ENCODE measurements at places on chromosomes 6 and 20.

DNA sequence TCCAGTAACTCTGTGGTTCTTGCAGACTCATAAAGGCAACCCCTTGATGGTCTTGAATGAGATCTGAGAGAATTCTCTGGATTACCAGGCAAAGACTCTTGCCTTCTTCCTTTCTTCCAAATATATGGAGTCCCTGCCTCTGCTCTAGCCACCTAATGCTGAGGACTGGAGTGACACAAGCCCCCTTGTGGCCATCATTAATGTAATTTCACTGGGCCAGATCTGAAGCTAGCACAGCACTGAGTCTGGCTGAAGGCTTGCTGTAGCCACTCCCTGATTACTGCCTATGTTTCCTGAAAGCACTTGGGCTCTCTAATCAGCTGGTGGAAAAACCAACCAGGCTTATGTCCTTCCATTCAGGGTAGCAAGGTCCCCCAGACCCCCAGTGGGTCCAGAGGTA, 559.3 kb upstream of the IRAK1BP1 start:
- peak; percentile 45 for DNase-seq

- no peak for DNase-seq
These were observed 10.5 kb upstream of the ESR1 start for GRCh38 chr6:151796842-151797530.

GRCh38 chr20:24060851-24061590, 72.4 kb upstream of the GGTLC1 start:
- DNase-seq: no peak

GRCh38 chr20:45857882-45858216, 435 bp downstream of the ZSWIM3 start:
- no peak for DNase-seq

DNA sequence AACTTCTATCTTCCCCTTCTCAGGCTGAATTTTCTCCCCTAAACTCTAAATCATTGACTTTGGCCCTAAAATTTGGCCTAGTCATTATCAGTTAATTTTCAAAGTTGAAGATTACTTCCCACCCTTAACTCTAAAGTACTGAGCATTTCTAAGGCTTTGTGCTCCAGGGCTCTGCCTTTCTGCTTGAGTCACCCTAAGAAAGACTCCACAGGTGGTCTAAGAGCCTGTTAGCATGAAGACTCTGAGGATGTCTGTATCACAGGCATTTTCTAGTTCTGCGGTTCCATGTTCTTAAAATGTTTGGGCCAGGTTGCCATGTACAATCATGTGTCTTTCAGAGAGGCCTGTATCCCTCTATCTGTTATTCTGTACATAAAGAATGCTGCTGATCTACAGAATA, 808.1 kb upstream of the MANEA start:
- no peak for DNase-seq

- peak; percentile 51 for DNase-seq
These were observed 19.2 kb upstream of the SSR1 start for GRCh38 chr6:7332090-7332745.

DNA sequence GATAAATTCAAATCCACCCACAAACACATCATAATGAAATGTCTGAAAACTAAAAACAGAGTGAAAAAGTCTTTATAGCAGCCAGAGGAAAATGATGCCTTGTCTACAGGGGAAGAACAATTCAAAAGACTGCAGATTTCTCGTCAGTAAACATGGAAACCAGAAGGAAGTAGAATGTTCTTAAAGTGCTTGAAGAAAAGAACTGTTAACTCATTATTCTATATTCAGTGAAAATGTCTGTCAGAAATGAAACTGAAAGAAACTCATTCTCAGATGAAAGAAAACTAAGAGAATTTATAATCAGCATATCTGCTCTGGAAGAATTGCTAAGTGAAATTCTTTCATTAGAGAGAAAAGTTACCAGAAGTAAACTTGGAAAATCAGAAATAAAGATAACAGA, 416.1 kb downstream of the TBC1D32 start:
- DNase-seq: no peak

DNA sequence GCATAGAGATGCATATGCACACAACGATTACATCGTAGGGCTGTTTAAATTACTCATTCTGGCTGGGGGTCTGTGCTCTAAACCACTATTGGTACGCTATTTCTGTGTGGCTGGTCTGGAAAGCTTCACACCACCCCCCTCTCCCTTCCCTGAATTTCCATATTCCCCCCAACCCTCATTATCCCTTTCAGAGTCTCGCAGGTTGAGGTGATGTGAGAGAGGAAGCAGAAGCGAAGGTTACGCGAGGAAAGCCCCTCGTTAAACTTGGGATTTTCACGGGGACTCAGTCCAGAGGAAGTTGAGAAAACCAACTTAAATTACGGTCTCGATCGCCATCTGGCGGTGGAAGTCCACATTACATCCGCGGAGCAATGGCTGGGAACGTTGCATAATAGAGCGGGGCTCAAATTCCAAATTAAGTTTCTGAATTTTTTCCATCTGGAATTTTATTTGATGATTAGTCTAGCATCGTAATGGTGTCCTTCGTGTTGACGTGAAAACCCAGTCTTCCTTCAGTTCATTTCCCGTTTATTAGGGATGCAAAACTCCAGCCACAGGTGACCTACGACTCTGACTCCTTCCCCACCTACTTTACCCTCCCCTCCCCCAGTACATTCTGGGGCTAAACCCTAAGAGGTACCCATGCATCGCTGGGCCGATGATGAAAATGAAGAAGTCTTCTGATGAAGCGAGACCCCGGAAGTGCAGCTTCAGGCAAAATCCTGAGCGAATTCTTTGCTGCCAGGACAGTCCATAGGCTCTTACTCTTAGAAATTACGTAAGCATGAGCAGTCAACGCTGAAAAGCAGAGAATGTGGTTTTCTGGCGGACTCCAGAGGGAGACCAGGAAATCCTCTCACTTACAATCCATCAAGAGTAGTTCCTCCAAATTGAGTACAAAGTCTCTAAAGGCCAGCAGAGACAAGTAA, 19.7 kb downstream of the HLA-DOB start:
- peak; percentile 66 for DNase-seq

- DNase-seq: no peak
These were observed 9.0 kb upstream of the RIPPLY2 start for GRCh38 chr6:83844170-83844569.

- peak; percentile 76 for DNase-seq
These were observed 116.0 kb downstream of the TRIM27 start for GRCh38 chr6:28807682-28808280.

DNA sequence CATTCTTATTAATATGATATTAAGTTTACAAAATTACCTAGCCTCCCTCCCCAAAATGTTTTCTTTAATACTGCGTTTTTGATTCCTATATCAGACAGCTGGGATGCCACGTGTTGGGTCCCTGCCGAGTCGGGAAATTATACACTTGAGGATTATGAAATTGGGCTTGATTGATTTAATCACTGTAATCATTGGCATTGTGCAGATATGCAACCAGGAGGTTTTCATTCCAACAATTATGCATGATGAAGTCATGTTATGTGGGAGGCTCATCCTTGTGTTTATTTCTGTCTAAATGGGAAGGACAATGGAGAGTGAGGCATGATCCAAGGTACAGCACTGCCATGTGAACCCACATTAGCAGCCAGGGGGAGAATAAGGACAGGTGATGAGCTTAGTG, 30.6 kb upstream of the RIPOR2 start:
- DNase-seq: no peak

- no peak for DNase-seq
These were observed 9.6 kb upstream of the LBP start for GRCh38 chr20:38336726-38337125.

- no peak for DNase-seq
These were observed 13.2 kb upstream of the NEDD9 start for GRCh38 chr6:11245381-11246256.

GRCh38 chr6:39696986-39697788, 28.0 kb downstream of the KIF6 start:
- no peak for DNase-seq

DNA sequence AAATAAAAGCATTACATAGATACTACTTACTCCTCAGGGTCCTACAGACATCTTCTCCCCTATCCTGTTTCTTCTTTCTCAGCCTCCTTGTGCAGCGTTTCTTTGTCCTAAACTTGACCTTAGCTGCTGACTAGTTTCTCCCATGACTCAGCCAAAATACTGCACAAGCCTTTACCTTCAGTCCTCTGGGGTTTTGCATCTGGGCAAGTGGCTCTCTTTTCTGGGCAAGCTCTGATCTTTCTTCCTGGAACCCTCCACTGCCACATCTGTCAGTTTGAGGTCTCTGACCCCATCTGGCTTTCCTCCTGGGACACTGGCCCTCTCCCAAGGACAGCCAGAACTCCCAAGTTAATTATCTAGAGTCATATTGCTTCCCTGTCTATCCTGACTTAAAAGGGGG, 838.4 kb downstream of the DHX35 start:
- DNase-seq: peak; percentile 63

- no peak for DNase-seq
These were observed 19.7 kb upstream of the SGK2 start for GRCh38 chr20:43538878-43539700.

- DNase-seq: no peak
These were observed 31.5 kb downstream of the TMEM14B start for GRCh38 chr6:10779076-10779475.

- no peak for DNase-seq
These were observed 129.3 kb downstream of the HACE1 start for GRCh38 chr6:104730450-104730849.

DNA sequence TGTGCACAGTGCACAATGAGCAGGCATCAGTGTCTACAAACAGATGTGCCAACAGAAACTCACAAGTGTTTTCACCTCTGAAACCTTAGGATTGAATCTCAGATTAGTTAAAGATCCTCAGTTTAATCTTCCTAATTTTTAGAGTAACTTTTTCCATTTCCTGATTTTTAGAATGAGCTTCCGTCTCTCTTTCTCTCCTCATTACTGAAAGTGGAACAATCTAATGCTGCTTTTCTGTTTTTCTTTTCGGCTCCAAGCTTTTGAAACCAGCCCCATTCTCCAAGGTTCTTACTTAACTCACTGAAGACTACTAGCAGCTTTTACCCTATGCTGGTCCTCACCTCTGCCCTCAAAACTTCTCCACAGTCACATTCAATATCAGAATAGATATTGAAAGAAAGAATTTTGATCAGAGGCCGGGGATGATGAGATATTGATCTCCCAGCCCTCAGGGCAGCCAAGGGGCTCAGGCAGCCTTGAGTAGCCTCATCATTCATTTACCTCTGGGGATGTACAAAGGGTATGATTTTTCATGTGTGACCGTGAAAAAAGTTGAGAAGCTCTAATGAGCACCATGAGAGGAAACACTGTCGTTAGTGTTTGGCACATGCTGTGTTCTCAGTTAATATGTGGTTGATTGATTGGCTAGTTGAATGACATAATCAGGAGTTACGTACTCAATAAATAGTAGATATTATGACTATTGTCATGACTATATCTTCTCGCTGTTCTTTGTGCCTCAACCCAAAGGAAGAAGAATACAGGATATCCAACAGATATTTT, 11.9 kb upstream of the STK38 start:
- DNase-seq: no peak

Data from MCF 10A (cell line).